Kidney (tissue), 22 donors: ENCODE measurements at places on chromosomes 12 and 14. TPM values are rescaled to one million over a fixed set of nuclear protein-coding genes. Genes with fewer than 3 reads are reported as not detected.
A peak's percentile ranks its signal among the peaks of the same experiment; 100 is the strongest.

BCL7A gene
- 22.7 TPM for total RNA-seq

TAS2R31 gene
- 5.9 TPM for total RNA-seq

EML1 gene
- 35.9 TPM for total RNA-seq

TSHR gene
- 0.98 TPM for total RNA-seq

INSM2 gene
- total RNA-seq: not detected

NUP37 gene
- 23.2 TPM for total RNA-seq

PMCH gene
- not detected for total RNA-seq

SLC25A47 gene
- not detected for total RNA-seq

KLRK1 gene
- 5.2 TPM for total RNA-seq

KANSL2 gene
- 32.2 TPM for total RNA-seq

SELPLG gene
- total RNA-seq: 14.3 TPM

KRT8 gene
- total RNA-seq: 546 TPM

SHMT2 gene
- 70.1 TPM for total RNA-seq

LRFN5 gene
- total RNA-seq: 1.5 TPM

GRCh38 chr14:62097072-62097471, 334.9 kb downstream of the SNAPC1 start:
- DNase-seq: no peak

DNA sequence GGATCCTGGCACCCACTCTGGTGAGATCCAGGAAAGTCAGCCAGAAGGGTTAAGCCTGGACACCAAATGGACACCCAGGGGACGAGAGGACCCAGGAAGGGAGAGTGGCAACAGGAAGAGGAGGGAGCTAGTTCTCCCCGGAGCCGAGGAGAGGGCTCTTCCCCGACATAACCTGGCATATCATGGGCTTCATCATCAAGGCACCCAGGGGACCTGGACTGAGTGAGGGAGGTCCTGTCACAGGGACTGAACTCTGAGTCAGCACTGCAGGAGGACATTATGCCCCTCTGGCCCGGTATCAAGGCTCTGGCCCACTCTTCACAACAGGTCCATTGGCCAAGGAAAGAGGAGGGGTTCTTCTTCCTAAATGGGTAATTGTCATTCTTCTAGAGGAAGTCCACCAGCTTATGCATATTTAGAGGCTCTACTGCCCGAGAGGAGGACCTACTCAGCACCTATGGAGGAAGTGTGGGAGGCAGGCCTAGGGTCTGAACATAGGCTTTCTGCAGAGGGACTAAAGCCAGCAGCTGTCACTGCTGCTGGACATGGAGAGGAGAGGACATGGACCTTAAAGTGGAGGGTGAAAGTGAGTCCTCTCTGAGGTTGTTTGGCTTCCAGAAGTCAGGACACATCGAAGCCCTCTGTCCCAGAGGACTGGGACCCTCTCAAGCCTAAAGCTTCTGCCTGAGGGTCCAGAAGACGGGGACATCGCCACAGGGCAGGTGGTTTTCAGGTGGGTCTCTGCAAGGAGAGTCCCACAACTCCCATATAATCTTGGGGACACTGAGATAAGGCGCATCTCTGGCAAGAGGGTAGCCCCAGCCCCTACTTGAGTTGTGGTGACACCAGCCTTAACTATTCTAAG, 18.6 kb downstream of the ISCA2 start:
- DNase-seq: no peak

GRCh38 chr12:51631591-51631990, 40.6 kb downstream of the SCN8A start:
- DNase-seq: no peak

- no peak for DNase-seq
Measured at GRCh38 chr14:80927083-80927989, 14.2 kb downstream of the CEP128 start.

DNA sequence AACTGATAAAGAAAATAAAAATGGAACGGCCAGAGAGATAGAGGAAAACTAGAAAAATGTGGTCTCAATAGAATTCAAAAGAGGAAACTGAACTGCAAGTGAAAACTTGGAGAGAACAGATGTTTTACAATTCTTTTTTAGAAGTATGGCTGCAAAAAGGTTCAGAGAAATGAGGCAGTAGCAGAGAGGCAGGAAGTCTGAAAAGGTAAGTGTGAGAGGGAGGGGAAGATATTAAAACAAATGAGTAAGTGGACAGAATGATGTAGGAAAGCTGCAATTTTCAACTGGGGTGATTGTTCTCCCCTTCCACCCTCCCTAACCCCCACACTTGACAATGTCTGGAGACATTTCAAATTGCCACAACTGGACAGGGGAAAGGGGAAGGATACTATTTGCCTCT, 12.9 kb downstream of the BTBD7 start:
- no peak for DNase-seq

DNA sequence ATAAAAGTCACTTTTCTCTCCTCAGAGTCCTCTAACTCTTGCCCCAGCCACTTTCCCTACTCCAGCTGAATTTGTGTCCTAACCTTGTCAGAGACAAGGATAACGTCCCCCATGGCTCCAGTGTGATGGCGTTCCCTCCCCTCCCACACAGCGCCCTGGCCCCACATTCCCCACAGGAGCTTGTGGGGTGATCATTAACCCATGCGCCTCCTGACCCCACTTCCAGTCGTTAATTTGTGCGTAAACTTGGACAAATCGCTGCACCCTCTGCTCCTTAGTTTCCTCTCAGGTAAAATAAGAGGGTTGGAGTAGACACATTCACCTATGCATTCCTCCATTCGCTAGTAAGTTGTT, 22.9 kb upstream of the BCDIN3D start:
- no peak for DNase-seq

- DNase-seq: no peak
Measured at GRCh38 chr12:127980585-127980984, 286.4 kb upstream of the TMEM132C start.

GRCh38 chr14:91416744-91417119, 888 bp downstream of the CCDC88C start:
- peak; percentile 69 for DNase-seq

DNA sequence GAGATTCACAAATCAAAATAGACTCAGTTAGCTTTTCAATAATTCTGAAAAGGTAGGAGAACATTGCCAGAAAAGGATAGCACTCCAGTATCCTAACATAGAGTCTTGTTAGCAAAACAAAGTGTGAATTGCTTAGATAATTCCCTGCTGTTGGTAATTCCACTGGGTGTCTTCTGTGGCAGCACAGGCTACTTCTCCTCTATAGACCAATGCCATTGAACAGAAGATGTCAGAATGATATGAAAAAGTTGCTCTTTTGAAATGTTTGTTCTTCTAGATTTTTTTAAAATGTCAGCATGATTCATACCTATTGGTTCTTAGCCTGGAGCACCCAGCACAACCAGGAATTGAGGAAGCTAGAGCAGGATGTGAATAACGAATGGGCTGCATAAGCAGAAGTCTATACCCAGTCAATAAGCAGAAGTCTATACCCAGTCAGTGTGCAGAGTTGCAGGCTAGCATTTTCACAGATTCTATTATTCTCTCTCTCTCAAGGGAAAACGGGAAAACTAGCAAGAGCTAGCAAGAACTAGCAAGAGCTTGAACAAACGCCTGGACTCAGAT, 112.8 kb downstream of the SYT1 start:
- no peak for DNase-seq

GRCh38 chr14:68741839-68742470, 50.9 kb downstream of the ZFP36L1 start:
- no peak for DNase-seq

- no peak for DNase-seq
Measured at GRCh38 chr12:51508285-51508684, 82.7 kb upstream of the SCN8A start.

DNA sequence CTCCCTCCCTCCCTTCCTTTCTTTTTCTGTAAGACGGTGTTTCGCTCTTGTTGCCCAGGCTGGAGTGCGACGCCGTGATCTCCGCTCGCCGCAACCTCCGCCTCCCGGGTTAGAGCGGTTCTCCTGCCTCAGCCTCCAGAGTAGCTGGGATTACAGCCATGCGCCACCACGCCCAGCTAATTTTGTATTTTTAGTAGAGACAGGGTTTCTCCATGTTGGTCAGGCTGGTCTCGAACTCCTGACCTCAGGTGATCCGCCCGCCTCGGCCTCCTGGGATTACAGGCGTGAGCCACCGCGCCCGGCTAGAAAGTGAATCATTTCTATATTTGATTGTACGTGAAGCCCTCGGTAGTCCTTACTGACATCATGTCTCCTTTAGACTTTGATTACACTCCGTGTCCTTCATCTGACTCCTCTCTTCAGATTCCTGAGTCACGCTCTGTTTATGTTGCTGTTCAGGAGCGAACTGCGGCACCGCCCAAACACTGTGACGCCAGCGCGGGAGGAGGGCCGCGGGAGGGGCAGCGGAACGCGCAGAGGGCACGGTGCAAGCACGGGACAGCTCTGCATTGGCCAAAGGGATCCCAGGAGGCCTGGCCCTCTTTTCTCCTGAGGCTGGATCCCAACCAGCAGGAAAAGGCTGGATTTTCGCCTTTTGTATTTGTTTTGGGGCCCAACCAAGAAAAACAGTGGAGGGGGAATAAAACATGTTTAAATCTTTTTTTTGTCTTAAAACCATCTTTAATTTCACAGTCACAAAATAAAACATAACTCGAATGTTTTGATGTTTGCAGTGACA, 538 bp upstream of the GABARAPL1 start:
- peak; percentile 98 for DNase-seq
